GM19239 (cell line): ENCODE measurements at places on chromosomes 11 and 22.

GRCh38 chr11:69297787-69298266 is 3.9 kb downstream of the MYEOV start:
- no peak for DNase-seq

- DNase-seq, result no peak
Measured at GRCh38 chr11:111684251-111684650, 81.9 kb downstream of the PPP2R1B start.

DNA sequence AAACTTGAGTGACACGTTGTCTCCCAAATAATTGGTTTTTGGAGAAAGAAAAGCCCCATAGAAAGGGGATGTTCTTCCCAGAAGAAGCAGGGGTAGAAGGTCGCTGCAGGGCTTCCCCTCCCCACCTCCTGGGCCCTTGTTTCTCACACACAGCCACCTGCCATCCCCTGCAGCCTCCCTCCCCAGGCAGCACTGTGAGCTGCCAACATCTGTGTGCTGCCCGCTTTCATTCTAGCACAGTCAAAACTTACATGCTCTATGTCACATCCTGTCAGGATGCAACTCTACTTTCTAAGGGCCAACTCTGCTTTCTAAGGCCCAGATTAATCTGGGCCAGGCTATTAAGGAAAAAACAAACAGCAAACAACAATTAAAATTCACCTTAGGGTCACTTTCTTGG is 309.4 kb upstream of the ZC3H12C start:
- DNase-seq, result peak; percentile 2

DNA sequence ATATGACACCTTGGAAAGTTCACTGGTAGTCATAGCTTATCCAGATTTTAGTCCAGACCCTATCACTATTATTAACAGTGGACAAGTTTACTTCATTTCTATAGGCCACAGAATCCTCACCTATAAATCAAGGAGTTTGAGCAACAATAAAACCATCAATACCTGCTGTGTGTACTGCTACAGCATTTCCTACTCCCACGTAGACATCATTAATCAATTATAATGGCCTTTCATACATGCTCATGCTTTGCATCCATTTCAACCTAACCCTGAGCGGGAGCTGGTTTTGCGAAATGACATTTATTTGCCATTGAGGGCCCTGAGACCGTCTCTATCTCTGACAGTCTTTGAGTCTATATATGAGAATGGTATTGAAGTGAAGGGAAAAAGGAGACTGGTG is 312.3 kb downstream of the FAT3 start:
- no peak for DNase-seq
